Activated B cell treated with CpG ODN at 0.5 μM for 24 hours (primary cell): ENCODE measurements at places on chromosomes 7 and 10. TPM values are rescaled to one million over a fixed set of nuclear protein-coding genes. Genes with fewer than 3 reads are reported as not detected.

Gene MYL10
- total RNA-seq: not detected in 2 replicates

Gene GNAT3
- total RNA-seq: not detected in 2 replicates

Gene CLDN15
- 16.6 and 21.0 TPM in 2 replicates for total RNA-seq

- no peaks in the 10 kb centered on the region for H3K27me3 ChIP-seq
- H3K27ac ChIP-seq: no peak overlapping the region
- no peaks in the 10 kb centered on the region for H3K4me1 ChIP-seq
- peaks cover 42% of the 10 kb centered on the region for H3K36me3 ChIP-seq
Observed at GRCh38 chr10:92914478-92915325, 66.4 kb downstream of the EXOC6 start.

DNA sequence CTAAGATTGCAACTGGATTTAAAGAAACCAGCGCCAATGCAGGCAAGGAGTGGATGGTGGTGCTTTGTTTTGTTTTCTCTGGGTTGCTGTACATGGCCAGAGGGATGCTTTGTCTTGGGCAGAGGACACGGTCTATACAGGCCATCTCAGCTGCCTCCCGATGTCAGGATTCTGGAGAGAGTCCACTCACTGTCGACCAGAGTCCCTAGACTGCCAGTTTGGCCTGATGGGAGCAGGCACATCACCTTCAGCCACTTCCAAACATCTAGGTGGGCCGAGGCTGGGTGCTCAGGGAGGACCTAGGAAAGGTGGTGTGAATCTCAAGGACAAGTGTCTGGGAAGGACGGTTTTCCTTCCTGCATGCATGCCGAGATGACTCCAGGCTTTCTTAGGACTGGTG, 152.1 kb downstream of the BUB3 start:
- H3K27ac ChIP-seq: no peak overlapping the region
- H3K4me3 ChIP-seq: no peak overlapping the region
- no peaks in the 10 kb centered on the region for H3K36me3 ChIP-seq

DNA sequence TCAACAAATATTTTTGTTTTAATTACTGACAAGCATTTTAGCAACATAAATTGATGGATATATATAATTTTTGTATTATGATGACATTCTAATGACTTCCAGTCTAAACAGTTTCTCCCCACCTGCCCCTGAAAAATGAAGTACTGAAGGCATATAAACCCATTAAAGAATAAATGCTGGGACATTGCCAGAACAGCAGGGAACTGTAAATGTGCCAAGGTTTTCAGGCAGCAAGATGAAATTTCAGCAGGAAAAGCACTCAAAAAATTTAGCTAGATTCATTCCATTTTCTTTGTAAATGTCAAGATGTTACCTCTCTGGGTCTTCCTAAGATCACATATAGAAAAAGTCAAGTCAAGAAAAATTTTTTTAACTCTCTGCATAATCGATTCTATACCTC, 11.0 kb upstream of the TLL2 start:
- no peaks in the 10 kb centered on the region for H3K4me1 ChIP-seq
- H3K27me3 ChIP-seq: no peaks in the 10 kb centered on the region
- H3K27ac ChIP-seq: no peak overlapping the region

GRCh38 chr10:72847681-72848080, 45.9 kb upstream of the OIT3 start:
- H3K4me3 ChIP-seq: no peak overlapping the region
- H3K27ac ChIP-seq: no peak overlapping the region
- H3K4me1 ChIP-seq: no peaks in the 10 kb centered on the region
- H3K36me3 ChIP-seq: peaks cover 12% of the 10 kb centered on the region

DNA sequence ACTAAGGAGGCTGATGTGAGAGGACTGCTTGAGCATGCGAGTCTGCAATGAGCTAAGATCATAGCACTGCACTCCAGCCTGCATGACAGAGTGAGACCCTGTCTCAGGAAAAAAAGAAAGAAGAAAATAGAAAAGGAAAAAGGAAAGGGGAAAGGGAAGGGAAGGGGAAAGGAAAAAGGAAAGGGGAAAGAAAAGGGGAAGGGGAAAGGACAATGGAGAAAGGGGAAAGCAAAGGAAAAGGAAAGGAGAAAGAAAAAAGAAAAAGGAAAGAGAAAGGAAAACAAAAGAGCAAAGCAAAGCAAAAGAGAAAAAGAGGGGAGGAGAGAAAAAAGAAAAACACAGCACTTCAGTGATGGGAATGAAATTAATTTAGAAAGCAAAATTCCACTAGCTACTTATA, 179.3 kb downstream of the SRPK2 start:
- DNase-seq: no peak
- no peak overlapping the region for H3K4me3 ChIP-seq
- no peaks in the 10 kb centered on the region for H3K36me3 ChIP-seq
- peaks cover 83% of the 10 kb centered on the region for H3K4me1 ChIP-seq
- no peaks in the 10 kb centered on the region for H3K27me3 ChIP-seq
- peak overlapping the region; percentile 59 for H3K27ac ChIP-seq
